Fibroblast of skin of right quadriceps (primary cell): ENCODE measurements at places on chromosomes 2 and 18.

GRCh38 chr18:50820901-50821520 lies 1.2 kb upstream of the MRO start:
- no peak for DNase-seq

- no peak for DNase-seq
These were observed 51.5 kb upstream of the CNGA3 start for GRCh38 chr2:98294711-98295110.

DNA sequence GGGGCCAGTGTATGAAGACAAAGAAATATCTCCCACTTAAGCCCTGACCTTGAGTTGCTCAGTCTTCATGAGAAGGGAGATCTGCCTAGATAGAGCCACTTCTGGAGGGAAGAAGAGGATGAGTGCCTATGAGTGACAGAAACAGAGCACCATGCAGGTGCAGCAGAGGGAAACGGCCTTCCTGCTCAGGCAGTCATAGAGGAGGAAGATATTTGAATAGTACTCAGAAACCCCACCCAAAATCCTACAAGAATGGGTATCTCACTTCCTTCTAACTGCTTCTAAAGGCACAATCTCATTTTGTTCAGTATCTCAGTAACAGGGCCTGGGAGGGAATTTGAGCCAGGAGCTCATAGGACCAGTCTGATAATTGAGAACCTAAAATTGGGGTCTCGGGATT lies 339.3 kb downstream of the ALK start:
- DNase-seq, result no peak

DNA sequence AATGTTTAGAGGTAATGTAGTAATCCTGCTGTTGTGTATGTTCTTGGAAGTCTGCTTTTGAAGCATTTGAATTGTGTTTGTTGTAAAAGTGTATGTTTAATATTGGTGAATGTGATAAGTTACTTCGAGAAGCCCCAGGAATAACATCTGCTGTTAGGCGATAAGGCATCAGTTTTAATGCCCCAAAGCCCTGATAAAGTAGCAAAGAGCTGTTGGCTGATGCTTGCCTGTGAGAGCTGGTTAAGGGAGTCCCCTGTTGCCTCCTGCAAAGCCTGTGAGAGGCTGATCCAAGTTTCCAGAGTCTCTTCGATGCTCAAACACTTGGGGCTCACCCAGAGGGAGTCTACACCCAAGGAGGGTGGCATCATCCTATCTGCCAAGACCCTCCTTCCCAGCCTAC lies 110.3 kb downstream of the RNF152 start:
- no peak for DNase-seq

GRCh38 chr2:28413152-28413898 lies 20.7 kb downstream of the FOSL2 start:
- no peak for DNase-seq

GRCh38 chr2:30702694-30703093 lies 104.6 kb downstream of the CAPN13 start:
- no peak for DNase-seq

DNA sequence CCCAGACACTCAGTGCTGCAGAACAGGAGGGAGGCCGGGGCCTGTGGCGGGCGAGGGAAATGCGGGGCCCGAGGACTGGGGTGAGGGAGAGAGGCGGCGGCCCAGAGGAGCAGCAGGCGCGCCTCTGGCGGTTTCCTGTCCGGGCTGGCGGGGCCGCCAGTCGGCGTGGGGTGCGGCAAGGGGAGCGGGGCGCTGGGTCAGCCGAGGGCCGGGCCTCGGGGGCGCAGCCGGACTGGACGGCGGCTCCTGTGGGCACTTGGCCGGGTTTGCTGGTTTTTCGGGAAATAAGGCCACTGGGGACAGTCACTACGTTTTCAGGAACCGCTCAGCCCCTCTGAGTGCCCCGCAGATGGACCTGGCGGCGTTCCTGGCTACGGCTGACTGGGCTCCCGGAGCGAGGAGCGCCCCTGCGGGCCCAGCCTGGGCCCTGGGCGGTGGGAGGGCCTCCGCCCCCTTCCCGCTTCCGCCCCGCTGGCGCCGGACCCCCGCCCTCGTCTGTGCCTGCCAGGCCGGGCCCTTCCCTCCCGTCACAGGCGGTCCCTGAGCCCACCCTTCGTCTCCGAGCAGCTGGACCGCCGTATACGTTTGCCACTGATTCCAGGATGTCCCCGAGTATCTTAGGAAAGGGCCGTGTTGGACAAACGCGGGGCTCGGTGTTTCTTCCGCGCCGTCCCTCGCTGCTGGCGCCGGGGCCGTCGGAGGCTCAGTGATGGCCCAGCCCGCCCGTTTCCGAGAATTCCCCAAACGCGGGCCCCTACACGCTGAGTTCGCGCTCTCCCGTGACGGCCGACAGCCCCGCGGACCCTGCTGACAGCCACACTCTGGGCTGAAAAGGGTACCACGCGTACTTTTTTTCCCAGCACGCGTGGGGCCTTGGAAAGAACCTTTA lies 84.6 kb downstream of the FAM210A start:
- DNase-seq, result no peak

- DNase-seq, result no peak
These were observed 44.5 kb upstream of the ACVR2A start for GRCh38 chr2:147800316-147800715.

- DNase-seq, result peak; percentile 57
These were observed 4.6 kb upstream of the LAMA3 start for GRCh38 chr18:23684515-23685197.

GRCh38 chr2:23688486-23689130 lies 238.3 kb downstream of the ATAD2B start:
- DNase-seq, result no peak

DNA sequence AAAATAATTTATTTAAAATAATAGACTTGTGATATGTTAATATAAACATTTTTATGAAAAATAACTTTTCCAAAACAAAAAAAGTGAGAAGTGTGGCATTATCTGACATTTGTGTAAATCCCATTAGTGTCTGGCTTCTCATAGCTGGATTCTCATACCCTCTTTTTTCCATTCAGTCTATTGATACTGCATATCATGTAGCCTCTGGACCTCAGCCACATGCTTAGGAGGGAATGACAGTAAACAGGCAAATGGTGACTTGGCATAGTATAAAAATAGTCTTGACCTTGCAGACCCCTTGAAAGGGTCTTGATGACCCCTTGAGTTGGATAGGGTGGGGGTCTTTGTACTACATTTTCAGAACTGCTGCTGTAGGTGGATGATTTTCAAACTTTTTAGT lies 29.2 kb downstream of the GALNT1 start:
- DNase-seq, result no peak

DNA sequence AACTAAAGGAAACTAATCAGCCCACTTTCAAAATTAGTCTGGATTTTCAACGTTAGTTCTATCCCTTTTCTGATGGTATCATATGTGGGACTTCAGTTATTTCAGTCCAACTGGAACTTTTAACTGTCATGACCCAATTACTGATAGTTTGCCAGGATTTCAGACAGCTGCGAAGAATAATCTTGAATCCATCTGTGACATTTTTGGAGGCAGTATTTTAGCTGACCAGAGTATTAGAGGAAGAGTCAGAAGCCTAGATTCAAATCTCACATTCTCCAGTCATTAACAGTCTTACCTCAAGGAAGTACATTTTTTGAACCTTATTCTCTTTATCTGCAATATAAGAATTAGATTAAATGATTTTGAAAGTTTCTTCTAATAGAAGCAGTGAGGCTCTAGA lies 81.3 kb downstream of the PTRHD1 start:
- DNase-seq, result no peak

- DNase-seq, result peak; percentile 24
These were observed 30.6 kb downstream of the RTN4 start for GRCh38 chr2:55019526-55020258.

GRCh38 chr2:165044505-165045303 lies 89.4 kb upstream of the SLC38A11 start:
- peak; percentile 6 for DNase-seq

GRCh38 chr2:117693154-117693553 lies 121.3 kb upstream of the DDX18 start:
- DNase-seq, result no peak

GRCh38 chr2:10588931-10589330 lies 100.8 kb downstream of the NOL10 start:
- no peak for DNase-seq

DNA sequence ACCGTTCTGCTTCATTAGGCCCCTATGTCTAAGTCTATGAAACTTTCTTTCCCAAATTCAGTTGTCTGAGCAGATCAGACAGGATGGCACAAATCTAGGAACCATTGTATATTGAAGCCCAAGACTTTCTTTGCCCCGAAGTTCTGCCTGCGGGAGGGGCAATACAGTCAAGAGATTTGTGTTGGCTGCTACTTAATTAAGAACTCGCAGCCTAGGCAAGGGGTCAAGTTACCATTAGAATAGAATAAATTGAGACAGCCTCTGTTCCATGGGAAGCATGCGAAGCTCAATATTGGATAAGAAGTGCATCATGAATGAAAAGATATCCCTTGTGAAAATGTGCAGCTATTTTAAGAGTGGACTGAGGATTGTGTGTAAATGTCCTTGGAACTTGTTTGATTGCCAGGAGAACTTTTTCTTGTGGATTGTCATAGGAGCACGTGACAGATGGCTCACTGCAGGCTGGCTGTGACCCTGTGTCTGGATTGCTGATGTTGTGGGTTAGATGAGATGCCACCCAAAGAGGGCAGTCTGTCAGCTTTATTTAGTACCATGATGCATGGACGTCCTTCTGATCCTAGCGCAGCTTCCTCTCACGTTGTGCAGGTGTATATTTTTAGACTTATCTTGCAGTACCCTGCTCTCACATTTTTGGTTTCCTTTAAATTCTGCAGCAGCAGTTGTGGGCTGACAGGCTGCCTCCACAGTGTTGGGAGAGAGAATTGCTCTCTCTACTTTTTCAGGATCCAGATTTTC lies 30.9 kb downstream of the HAUS1 start:
- no peak for DNase-seq

- no peak for DNase-seq
These were observed 49.2 kb downstream of the RELCH start for GRCh38 chr18:62236252-62236651.

DNA sequence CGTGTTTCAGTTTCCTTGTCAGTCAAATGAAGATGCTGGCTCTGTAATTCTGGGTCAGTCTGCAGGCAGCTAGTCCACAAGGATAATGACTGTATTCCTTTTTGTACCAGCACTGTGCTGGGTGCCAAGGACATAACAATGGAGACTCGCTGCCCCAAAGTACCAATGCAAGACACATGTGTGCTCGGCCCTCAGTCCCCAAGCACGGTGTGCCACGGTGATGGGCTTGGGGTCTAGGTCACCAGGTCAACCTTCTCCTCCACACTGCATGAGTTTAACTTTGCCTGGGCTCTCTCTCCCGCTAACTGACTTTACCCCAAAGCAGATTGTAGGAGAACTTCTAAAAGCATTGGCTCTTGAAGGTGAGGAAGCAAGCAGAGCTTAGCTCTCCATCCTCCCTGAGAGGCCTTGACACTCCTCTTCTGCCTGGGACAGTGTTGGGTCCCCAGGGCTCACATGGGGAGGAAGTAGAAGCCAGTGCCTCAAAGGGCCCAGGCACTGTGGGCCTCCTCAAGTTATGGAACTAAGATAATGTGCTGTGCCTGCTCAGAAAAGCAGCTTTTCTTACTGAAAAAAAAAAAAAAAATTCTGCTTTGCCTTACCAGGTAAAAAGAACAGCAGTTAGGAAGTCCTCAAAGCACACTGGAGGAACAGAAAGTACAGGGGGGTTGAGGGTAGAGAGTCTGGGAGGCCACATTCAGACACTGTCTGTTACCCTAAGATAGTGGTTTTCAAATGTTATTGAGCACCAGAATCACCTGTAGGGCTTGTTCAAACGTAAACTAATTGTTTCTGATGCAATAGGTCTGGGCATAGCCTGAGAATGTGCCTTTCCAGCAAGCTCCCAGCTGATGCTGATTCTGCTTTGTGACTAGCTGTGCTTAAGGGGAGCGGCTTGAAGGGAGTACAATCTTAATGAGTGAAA lies 276.4 kb upstream of the CXCR4 start:
- no peak for DNase-seq

DNA sequence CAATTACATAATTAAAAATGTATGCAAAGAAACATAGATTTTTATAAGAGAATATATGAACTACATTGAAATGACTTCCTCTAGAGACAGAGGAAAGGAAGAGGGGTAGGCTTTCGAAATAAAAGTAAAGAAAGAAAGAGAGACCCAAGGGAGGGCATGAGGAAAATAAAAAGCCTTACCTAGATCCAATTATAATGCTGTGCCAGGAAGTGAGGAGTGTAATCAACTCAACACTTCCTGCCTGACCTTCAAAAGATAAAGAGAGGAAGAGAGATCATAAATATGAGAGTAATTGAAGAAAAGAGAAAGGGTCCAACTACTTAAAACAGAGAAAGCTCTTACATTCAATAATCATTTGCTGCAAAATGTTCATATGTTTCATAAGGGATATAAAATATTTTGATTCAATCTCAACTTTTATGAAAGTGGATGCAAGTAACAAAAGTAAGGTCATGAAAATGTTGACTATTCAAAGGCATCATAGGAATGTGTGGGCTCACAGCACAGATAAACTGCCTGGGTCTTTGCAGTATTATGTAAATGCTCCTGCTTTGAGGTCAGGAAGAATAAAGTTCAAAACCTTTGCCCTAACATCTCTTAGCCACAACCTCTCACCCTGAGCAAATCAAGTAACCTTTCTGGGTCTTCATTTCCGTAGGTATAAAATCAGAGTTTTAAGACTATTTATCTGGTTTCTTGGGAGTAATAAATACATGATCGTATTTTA lies 1237.7 kb downstream of the LRP1B start:
- peak; percentile 13 for DNase-seq

DNA sequence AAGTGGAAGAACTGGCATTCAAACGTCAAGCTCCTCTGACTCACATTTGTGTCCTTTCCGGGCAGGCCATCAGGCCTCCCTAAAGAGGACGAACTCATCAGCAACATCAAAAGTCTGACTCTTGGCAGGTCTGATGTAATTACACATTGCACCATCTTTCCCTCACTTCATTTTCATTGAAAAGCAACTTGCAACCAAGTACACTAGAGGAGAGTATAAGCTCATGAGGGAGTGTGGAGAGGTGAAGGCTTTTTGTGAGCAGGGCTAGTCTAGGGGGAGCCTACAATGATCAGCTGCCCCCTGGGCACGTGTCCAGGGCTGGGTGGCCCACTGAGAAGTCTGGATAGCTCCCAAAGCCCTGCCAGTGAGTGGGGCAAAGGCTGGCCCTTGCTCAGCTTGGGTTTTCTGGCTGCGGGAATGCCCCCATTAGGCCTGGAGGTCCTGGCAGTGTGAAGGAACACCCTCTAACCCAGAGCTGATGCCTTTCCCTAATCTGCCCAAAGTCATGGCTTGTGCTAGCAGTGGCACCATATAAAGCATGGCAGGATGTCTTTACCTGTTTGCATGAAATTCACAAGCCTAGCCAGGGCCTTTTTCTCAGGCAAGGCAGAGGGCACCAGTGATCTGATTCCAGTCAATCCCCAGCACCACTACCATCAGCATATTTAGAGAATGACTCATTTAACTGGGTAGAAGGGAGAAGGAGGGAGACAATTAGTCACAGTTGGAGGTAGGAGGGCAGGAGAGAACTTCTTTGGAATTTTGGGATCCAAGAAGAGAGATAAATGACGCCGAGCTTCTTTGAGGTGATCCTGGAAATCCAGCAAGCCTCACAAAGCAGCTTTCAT lies 8.5 kb upstream of the DAW1 start:
- DNase-seq, result peak; percentile 79

DNA sequence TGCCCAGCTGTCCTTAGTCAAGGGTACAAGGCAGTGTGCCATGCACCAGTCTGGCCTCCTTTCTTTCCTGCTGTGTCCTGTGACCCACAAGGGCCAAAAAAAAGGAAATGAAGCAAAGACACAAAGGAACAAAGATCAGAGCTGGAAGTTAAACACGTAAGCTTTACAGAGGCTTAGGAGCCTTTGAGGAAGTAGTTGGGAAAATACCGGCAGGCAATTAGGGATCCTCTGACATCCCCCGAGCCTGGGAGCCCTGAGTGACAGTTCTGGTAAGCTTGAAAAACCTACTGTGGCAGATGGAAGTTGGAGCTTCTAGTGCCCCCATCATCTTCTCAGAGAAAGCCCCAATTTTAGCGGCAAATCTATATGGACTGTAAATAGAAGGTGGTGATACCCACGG lies 78.5 kb downstream of the SPRED2 start:
- DNase-seq, result no peak
